G401 (cell line): ENCODE measurements at places on chromosomes 1 and 21. TPM values are rescaled to one million over a fixed set of nuclear protein-coding genes. Genes with fewer than 3 reads are reported as not detected.

- no peak for DNase-seq
These were observed 57.9 kb downstream of the ZNF678 start for GRCh38 chr1:227621211-227621610.

MYOM3 gene
- total RNA-seq, result 0.49 and 0.54 TPM in 2 replicates

FCRL5 gene
- total RNA-seq, result not detected in 2 replicates

- DNase-seq, result no peak
These were observed 15.9 kb upstream of the PADI1 start for GRCh38 chr1:17188889-17189631.

DNA sequence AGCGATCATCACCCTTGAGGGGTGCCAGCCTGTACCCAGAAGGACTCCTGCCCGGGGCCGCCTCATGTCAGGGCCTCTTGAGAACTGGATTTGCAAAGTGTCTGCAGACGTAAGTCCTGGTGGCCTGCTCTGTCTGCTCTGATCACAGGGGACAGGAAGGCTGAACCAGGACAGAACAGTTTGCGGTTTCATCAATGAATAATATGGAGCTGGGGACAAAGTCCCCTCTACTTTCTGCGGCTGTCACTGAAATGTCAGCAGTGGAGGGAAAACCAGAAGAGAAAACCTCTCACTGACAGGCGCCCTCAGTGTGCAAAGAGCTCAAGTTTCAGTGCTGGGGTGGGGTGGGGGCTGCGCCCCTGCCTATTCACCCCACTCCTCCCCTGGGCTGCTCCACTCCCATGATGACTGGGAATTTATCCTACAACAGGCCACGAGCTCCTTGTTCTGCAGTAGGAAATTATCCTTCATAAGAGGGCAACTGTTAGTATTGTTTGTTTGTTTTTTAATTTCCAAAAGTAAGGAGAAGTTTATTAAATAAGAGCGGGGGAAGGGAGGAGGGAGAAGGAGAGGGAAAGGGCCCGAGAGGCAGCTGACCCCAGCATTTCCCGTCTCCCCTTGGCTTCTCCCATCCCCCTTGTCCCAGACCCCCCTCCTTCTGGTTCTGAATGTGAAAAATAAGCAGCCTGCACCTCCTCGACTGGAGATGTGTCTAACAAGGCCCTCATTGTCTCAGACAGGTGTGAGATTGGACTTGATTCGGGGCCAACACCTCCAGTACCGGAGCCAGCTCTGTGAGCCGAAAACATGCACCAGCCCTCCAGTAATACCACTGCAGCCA lies 149.2 kb downstream of the CLIC6 start:
- DNase-seq, result no peak

GRCh38 chr1:64940025-64940424 lies 26.3 kb downstream of the JAK1 start:
- no peak for DNase-seq
